ENCODE measurements at places on chromosomes 12 and 14.

GRCh38 chr12:96882862-96883261 is 24.2 kb upstream of the NEDD1 start:
- peak; percentile 48 for DNase-seq

GRCh38 chr12:67562513-67563287 is 85.8 kb upstream of the DYRK2 start:
- DNase-seq = no peak

DNA sequence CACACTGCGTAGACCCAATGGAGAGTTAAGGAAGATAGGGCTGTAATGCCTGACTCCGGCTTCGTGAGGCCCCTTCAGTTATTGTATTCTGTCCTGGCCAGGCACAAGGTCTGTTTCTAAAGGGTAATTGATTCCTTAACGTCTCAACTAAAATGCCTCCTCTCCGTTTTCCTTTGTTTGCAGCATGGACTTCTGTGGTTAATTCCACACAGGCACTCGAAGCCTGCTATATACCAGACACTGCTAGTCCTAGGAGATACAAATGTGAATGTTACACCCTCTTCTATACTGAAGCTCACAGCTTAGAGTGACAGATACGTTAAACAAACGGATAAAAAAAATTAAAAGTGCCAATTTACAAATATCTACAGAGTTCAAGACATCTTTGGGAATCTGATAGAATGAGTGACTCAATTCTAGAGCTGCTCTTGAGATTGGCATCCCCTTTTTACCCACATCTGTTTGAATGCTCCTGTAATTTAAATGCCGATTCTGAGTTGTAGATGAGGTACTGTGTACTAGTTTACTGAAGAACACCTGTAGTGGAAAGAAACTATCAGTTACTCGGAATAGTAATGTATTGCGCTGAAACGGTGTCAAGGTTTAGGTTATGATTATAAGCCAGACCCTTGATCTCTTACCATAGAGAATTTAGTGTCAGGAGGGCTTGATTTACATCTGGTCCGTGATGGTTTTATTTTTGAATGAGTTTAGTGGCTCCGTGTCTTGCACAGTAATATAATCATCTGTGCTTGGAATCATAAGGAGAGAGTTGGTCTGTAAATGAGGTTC is 784 bp downstream of the PSMA6 start:
- no peak for DNase-seq

- DNase-seq = peak; percentile 6
Measured at GRCh38 chr12:130031571-130032189, 127.9 kb upstream of the TMEM132D start.

DNA sequence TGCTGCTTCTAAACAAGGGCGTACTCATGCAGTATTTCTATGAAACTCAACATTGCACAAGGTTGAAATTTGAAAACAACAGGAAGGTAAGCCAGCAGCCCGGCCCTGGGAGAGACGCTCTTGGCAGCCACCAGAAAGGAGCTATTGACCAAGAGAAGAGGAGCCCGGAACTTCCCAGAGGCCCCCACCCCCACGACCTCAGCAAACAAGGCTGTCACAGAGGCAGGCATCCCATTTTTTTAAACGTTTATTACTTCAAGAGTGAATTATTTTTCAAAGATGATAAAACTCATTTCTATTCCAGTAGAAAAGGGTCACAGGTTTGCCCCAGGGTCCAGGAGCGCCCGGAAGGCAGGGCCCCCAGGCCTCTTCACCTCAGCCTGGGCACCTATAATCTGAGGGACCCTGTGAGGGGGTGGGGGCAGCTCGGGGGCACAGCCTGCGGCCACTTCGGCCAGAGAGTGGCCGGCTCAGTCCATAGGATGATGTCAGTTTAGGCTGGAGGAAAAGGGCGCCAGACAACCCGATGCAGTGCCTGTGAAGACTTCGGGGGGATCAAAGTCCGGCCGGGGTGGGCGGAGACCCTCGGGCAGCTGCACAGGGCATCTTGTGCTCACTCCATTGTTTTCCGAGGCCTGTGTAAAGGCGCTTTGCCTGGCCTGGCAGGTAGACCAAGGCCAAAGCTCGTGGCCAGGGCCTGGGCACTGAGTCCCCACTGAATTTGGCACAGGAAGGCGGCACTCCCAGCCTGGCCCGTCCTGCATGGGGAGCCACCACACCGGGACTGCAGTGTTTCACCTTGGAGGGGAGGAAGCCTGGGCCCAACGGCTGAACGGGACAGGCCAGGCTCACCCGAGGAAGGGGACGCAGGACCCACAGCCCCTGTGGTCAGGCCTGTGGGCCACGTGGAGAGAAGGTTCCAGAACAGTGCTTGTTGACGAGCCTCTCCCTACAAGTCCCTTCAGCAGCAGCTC is 86.0 kb downstream of the SCARB1 start:
- DNase-seq = no peak

DNA sequence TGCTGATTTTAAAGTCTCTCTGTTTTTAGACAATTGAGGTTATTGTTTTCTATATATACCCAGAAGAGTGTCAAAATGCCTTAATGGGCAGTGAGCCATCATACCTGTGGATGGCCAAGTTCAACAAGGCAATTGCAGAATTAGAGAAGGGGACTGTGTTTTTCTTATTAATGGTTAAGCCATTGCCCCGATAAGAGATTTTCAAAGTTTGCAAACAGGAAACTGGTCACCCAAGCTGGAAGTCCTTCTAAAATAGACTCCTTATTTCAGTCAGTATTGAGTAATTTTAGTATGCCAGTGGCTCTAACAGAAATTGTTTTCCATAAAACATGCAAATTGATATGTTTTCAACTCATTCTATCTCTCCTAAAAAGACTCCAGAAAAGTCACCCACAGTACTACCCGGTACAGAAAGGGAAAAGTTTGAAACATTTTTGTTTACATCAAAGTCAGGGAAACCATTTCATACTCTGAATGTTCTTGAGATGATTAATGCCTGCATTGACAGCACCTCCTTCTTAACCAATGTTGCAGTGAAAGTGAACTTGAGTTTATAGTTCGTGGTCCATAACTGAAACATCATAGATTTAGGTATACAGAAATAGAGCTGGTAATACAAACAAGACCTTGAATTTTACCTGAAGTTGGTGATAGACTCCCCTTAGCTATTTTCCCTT is 191.1 kb downstream of the TMX1 start:
- no peak for DNase-seq

- no peak for DNase-seq
Measured at GRCh38 chr14:50395448-50395847, 1.2 kb downstream of the CDKL1 start.

DNA sequence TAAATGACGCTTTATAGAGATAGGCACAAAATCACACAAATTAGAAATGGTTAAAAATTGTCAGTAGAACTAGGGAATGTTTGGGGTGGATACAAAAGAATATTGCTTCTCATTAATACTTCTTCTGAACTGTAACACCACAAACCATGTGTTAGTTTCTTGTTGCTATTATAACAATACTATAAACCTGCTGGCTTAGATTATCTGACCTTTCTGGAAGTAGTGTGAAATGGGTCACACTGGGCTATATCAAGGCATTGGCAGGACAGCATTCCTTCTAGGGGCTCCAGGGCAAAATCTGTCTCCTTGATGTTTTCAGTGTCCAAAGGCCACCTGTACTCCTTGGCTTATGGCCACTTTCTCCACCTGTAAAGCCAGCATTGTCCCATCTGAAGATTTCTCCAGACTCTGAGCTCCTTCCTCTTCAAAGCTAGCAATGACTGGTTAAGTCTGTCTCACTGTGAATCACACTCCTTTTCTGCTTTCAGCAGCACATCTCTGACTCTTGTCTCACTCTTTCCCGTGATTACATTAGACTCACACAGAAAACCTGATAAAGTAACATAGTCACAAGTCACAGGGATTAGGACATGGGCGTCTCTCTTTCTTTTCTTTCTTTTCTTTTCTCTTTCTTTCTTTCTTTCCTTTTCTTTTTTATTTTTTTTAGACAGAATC is 86.3 kb downstream of the SLC15A4 start:
- DNase-seq = no peak

DNA sequence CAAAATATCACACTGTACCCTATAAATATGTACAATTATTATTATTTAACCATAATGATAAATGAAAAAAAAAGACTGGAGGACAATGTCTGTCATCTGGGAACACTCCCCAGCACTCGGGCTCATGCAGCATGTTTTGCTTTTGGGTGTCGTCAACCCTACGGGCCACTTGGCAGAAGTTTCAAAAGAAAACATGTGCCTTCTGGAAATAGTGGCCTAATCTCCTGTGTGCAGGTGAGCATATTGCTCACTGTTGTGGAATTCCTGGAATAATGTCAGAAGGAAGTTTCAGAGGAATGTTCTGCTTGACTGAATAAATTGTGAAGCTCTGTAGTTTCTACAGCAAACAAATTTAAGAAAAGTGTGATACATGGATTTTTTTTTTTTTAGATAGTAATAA is 298.3 kb downstream of the SSPN start:
- DNase-seq = peak; percentile 35

- no peak for DNase-seq
Measured at GRCh38 chr12:47742253-47742825, 16.3 kb downstream of the RAPGEF3 start.

- DNase-seq = peak; percentile 88
Measured at GRCh38 chr14:59438195-59438647, 27.0 kb downstream of the GPR135 start.

- no peak for DNase-seq
Measured at GRCh38 chr14:58315606-58316005, 17.3 kb downstream of the ARID4A start.

DNA sequence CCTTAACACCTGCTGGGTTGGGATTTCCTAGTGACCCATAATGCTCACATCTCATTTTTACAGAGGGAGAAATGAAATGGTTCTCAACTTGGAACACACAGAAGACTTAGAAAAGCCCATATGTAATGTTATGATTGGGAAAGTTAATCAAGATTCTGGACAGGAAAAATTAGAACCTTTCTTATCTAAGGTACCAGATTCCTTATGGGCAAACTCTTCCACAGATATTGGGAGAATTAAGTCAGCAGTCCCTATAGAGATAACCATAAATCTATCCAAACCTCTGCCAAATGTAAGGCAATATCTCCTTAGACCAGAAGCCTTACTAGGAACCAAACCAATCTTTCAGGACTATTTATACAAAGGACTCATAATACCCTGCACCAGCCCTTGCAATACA is 13.9 kb upstream of the PSMC1 start:
- DNase-seq = no peak

DNA sequence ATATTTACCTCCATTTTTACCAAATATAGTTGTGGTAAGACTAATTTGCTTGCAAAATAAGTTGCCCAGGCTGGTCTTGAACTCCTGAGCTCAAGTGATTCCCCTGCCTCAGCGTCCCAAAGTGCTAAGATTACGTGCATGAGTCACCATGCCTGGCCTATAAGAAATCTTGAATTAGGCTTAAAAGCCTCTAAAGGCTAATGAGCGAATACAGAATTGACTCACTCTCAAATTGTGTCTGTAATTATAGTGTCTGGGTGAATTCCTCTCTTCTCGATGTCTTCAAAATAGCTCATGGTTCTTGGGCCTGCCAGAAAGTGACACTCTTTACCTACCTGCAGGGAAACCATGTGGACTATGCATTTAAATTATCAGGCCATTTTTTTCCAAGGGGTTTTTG is 403.5 kb downstream of the SLC16A7 start:
- no peak for DNase-seq

DNA sequence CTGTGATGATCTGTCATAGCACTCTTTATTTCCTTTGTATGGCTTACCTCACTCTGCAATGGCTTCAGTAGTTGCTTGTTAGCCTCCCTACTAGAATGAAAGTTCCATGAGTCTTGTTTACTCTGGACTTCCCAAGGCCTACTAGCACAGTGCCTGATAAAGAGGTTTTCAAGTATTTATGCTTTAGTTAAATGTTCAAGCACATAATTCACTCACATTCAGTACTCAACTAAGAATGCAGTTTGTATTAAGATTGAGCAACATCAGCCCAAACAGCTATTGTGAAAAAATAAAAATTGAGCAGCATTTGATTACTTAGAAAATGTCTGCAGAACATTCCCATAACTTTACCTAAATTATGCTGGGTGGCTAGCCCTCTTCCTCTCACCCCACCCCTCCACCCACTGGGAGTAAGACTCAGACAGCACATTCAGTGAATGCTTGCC is 158.9 kb upstream of the AMIGO2 start:
- DNase-seq = peak; percentile 42

DNA sequence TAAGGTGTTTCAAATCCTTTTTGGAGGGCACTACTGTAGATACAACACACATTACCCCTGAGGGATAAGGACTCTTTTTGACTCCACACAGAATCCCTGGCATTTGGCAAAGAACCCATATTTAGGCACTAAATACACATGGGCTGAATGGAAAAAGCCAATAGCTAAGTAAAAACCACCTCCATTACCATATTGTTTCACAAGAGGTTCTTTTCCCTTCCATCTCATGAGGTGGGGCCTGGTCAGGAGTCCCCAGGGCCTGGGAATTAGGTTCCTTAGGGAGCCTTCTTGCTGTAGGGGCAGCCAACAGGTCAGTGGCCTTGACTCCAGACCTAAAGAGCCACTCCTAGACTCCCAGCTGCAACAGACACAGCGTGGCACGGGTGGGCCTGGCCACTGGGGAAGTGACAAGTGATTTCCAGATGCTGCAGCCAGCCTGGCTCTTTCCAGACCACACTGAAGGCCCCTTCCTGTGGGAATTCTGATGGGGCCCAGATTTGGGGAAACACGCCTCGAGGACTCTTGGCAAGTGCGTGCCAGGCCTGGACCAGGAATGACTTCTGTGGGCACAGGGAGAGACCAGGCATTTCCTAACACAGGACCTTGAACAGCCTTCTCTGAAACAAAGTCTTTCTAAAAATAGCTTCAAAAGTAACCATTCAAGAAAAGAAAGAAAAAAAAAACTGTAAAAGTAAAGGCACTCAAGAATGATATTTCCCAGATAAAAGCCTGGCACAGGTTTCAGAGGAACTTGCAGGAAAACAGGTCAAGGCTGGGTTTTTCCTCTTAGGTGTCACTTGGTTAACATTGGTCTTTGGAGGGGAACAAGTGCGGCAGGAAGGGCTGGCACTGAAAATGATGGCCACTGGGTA is 18.1 kb downstream of the SSH1 start:
- no peak for DNase-seq

DNA sequence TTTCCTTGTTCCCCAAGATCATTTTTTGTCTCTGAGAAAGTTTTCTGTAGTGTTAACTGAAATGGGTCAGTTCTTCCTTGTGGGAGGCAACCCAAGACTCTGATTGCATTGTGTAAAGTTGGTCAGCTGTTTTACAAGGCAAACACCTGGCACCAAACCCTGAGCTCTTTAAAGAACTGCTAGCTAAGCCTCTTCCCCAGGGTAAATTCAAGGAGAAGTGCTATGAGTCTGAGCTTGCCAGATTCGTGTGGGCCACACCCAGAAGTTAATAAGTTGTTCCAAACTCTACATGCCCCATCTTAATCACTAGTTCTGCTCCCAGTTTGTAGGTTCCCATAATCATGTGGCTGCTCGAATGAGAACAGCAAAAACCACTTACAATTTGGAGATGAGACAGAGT is 214.5 kb downstream of the BTG1 start:
- DNase-seq = no peak

GRCh38 chr12:49051373-49051764 is 9.2 kb downstream of the KMT2D start:
- DNase-seq = no peak

- DNase-seq = no peak
Measured at GRCh38 chr14:79764323-79764722, 447.0 kb downstream of the DIO2 start.

GRCh38 chr14:70186900-70187451 is 1.8 kb downstream of the SLC8A3 start:
- no peak for DNase-seq

- no peak for DNase-seq
Measured at GRCh38 chr12:22231836-22232235, 102.7 kb downstream of the ST8SIA1 start.

- DNase-seq = no peak
Measured at GRCh38 chr12:110688446-110689280, at the start of gene HVCN1. TSS of gene HVCN1 (minus strand) at chr12:110689115. CDS start at chr12:110683245, 5,870 bp downstream.

All from NCI-H226 (cell line).